ENCODE measurements at places on chromosomes 12 and 14. TPM values are rescaled to one million over a fixed set of nuclear protein-coding genes. Genes with fewer than 3 reads are reported as not detected.

The GPR84 gene
- not detected for total RNA-seq

The CISTR gene
- not detected for total RNA-seq

The RFX4 gene
- total RNA-seq, result not detected

The PTHLH gene
- 0.58 TPM for total RNA-seq

Measured in stomach (tissue), 19 donors.